Chondrocyte (in vitro differentiated cells): ENCODE measurements at places on chromosomes 4 and X. TPM values are rescaled to one million over a fixed set of nuclear protein-coding genes. Genes with fewer than 3 reads are reported as not detected.

The FANCB gene
- total RNA-seq, result 3.0 to 7.1 TPM (median 3.2 TPM) in 3 replicates

The ADGRG2 gene
- total RNA-seq, result 0.15 to 0.24 TPM (median 0.21 TPM) in 3 replicates

The XPNPEP2 gene
- total RNA-seq, result not detected in 3 replicates

The FMR1 gene
- total RNA-seq, result 32.9 to 34.6 TPM (median 33.7 TPM) in 3 replicates

The NUP62CL gene
- not detected in 3 replicates for total RNA-seq

The RS1 gene
- not detected in 3 replicates for total RNA-seq

The ARHGAP6 gene
- total RNA-seq, result 0.48 to 1.7 TPM (median 1.5 TPM) in 3 replicates

DNA sequence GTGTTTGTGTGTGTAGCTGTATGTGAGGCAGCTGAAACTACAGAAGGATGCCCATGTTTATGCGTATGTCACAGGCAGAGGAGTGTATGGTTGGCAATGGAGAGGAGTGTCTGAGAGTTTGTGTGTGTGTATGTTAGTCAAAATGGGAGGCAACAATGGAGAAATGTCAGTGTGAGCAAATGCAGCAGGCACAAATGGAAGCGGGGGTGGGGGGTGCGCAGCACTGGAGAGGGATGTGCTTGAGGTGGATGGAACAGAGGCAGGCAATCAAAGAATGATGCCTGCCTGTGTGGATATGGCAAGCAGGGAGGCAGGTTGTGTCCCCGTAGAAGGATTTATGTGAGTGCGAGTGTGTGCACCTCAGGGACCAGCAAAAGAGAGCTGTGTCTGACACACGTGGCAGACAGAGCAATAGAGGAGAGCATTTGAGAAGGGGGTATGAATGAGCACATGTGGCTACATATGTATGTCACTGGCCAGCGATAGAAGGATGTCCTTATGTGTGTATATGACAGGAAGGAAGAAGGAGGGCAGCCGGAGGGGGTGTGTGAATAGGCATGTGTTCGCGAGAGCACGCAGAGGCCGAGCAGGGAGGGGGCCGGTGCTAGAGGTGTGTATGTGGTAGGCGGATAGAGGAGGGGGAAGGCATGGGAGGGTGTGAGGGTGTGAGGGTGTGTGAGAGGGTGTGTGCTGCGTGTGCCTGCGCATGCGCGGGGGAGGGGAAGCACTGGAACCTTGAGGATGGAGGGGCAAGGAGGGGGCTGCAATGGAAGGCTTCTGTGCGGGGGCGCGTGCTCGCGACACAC is 1.1 kb downstream of the PJA1 start:
- no peaks in the 10 kb centered on the region for H3K27me3 ChIP-seq
- peak overlapping the region; percentile 77 for H3K4me3 ChIP-seq
- DNase-seq, result no peak
- H3K27ac ChIP-seq, result peak overlapping the region; percentile 58
- peaks cover 17% of the 10 kb centered on the region for H3K36me3 ChIP-seq

DNA sequence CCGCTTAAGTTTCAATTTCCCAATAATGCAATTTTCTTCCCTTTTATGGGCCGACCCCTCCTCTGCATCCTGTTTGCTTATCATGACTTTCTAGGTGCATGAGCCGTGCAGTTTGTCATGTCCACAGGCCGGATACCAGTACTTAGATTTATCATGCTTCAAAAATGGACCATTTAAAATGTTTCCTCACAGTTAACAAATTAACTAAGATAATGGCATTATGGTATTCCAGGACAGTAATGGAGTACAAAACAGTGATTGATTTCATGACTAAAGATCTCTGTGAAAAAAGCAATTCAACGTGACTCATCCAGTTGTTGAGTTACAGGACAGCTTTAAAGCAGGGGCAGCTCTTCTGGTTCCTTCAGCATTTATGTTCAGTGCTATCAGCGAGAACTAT is 23.0 kb downstream of the SNX25 start:
- DNase-seq, result no peak
- H3K4me3 ChIP-seq, result no peak overlapping the region
- no peaks in the 10 kb centered on the region for H3K27me3 ChIP-seq
- peaks cover 30% of the 10 kb centered on the region for H3K4me1 ChIP-seq
- H3K36me3 ChIP-seq, result no peaks in the 10 kb centered on the region
- H3K27ac ChIP-seq, result peak overlapping the region; percentile 32

DNA sequence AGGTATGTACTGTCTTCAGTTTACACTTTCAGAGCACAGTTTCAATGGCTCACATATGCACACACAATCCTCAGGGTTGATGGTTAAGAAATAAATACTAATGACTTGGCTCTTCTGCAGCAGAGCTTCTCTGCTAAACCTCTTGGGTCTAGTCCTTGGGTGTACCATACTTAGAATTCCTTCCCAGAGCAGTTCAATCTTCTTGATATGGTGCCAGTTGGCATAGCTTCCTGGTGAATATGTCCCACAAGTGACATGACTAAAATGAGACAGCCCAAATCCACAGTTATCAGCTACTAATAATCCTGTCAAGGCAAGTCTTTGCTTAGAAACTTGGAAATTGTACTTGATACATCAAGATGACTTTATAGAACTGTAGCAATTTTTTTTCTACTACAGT is 654.4 kb downstream of the IQCM start:
- no peak overlapping the region for H3K27ac ChIP-seq
- no peak for DNase-seq
- peaks cover 13% of the 10 kb centered on the region for H3K4me1 ChIP-seq
- no peaks in the 10 kb centered on the region for H3K36me3 ChIP-seq
- H3K27me3 ChIP-seq, result no peaks in the 10 kb centered on the region

DNA sequence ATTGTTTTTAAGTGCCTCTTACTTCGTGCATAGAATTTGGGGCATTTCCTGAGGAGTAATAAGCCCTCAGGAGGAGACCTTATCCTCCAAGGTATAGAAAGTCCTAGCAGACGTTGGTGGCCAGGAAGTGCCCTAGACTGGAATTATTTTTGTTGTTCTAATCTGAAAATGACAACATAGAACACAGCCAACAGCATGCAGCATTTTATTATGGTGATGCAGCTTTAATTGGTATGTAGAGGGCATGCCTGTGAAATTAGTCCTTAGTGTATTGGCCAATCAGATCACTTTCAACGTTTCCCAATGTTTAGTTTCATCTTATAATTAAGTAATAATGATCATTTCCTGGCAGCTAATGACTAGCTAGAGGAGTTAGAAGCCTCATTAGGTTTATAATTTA is 199.2 kb downstream of the SHROOM3 start:
- H3K4me1 ChIP-seq, result peaks cover 25% of the 10 kb centered on the region
- DNase-seq, result no peak
- H3K27me3 ChIP-seq, result no peaks in the 10 kb centered on the region
- H3K36me3 ChIP-seq, result peaks cover 9% of the 10 kb centered on the region
- H3K4me3 ChIP-seq, result no peak overlapping the region

- no peak overlapping the region for H3K4me3 ChIP-seq
- peaks cover 8% of the 10 kb centered on the region for H3K36me3 ChIP-seq
- DNase-seq, result no peak
- no peaks in the 10 kb centered on the region for H3K27me3 ChIP-seq
- peak overlapping the region; percentile 86 for H3K27ac ChIP-seq
Measured at GRCh38 chr4:47624031-47624441, 139.0 kb downstream of the ATP10D start.

- H3K4me1 ChIP-seq, result no peaks in the 10 kb centered on the region
- H3K27ac ChIP-seq, result no peak overlapping the region
- DNase-seq, result no peak
- H3K4me3 ChIP-seq, result no peak overlapping the region
- no peaks in the 10 kb centered on the region for H3K36me3 ChIP-seq
- peaks cover 5% of the 10 kb centered on the region for H3K27me3 ChIP-seq
Measured at GRCh38 chr4:148998719-148999118, 556.5 kb upstream of the NR3C2 start.

GRCh38 chr4:142203505-142203904 is 567.1 kb downstream of the IL15 start:
- no peak overlapping the region for H3K4me3 ChIP-seq
- DNase-seq, result no peak
- no peak overlapping the region for H3K27ac ChIP-seq
- peaks cover 13% of the 10 kb centered on the region for H3K36me3 ChIP-seq
- no peaks in the 10 kb centered on the region for H3K27me3 ChIP-seq

DNA sequence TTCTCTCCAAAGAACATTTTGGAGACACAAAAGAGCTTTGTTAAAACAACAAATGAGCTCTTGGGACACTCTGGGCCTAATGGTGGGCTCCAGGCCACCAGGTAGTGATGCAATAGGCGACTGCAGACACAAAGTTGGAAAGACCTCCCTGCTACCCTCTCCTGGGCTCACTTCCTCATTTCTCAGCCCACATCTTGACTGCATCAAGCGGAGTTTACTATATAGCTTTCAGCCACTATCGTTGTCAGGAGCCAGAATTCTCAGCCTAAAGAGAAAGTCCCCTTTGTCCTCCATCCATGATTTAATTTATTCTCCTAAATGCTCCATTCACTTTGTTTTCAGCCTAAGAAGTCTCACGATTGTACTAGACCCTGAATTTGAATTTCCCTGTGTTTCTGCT is 114.9 kb downstream of the EFHC2 start:
- peaks cover 1% of the 10 kb centered on the region for H3K4me1 ChIP-seq
- no peak overlapping the region for H3K27ac ChIP-seq
- no peaks in the 10 kb centered on the region for H3K27me3 ChIP-seq
- DNase-seq, result no peak

DNA sequence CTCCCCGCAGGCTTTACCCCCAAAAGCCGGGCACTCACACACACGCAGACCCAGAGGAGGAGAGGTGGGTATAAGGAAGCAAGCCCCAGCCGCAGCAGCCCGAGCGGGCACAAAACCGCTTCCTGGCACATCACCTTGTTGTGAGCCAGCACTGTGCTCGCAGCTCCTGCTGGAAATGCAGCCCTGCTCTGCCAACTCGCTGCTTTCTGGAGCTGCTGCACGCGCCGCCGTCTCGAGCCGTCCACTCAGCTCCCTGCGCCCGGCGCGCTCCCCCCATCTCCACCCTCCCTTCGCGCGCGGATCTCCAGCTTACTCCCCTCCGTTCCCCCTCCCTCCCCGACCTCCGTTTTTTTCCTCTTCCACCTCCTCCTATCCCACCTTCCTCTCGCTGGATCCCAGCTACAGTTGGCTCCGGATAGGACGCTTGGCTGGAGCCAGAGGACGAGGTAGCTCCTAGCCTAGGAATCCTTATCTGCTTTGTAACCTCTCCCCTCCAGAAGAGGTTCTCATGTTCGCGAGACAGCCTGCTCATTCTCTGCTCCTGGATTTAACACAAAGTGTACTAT is at the start of gene SPOCK3:
Gene SPOCK3, minus strand, starts transcription at position 179 of the 566 bp plus-strand sequence.
- H3K4me3 ChIP-seq, result peak within 1 kb of the TSS; percentile 78
- H3K4me1 ChIP-seq, result peaks cover 18% of the 10 kb centered on the region
- H3K27me3 ChIP-seq, result peaks cover 60% of the 10 kb centered on the region
- DNase-seq, result peak; percentile 79
- H3K36me3 ChIP-seq, result no peaks in the 10 kb centered on the region

- H3K4me1 ChIP-seq, result no peaks in the 10 kb centered on the region
- H3K4me3 ChIP-seq, result no peak overlapping the region
- H3K27ac ChIP-seq, result no peak overlapping the region
- no peaks in the 10 kb centered on the region for H3K36me3 ChIP-seq
- no peaks in the 10 kb centered on the region for H3K27me3 ChIP-seq
- no peak for DNase-seq
Measured at GRCh38 chrX:46642145-46642544, 68.6 kb downstream of the CHST7 start.

DNA sequence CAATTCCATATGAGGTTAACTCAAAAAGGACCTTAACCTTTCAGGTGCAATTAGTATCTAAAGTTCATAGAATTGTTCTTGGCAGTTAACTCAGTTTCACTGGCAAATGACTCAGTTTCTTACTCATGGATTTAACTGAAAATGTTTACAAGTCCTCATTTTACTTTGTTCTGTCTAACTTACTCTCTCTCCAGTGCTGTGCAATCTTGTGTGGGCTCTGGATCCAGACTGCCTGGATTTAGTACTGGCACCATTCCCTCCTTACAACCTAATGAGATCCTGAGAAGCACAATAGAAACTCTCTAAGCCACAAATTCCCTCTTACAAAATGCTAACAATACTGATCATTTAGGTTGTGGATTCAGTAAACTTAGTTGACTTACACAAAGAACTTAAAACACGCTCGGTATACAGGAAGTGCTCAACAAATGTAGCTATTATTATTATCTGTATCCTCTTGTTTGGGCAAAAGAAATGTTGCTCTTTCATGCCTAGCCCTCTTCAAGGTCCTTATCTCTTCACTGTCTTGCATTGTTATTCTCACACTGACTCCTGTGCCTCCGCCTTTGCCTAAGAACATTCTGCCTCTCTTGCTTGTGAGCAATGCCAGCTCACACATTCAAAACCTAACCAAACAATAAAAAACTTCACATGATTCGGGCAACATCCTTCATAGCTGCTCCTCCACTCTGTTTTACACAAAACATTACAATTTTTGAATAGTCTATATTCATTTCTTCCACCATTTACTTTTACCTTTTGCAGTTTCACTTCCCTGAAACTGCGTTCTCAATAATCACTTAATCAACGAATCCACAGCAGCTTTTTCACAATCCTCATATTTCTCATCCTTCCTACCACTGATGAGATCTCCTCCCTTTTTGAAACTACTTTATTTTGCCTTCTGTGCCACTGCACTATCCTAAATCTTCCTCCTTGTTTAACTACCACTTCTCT is 91.8 kb downstream of the PDE5A start:
- no peak overlapping the region for H3K27ac ChIP-seq
- no peaks in the 10 kb centered on the region for H3K4me1 ChIP-seq
- no peak overlapping the region for H3K4me3 ChIP-seq
- peaks cover 28% of the 10 kb centered on the region for H3K36me3 ChIP-seq
- DNase-seq, result no peak
- H3K27me3 ChIP-seq, result no peaks in the 10 kb centered on the region

GRCh38 chrX:102995316-102995715 is 58.2 kb downstream of the RAB40AL start:
- no peak overlapping the region for H3K4me3 ChIP-seq
- no peaks in the 10 kb centered on the region for H3K36me3 ChIP-seq
- H3K4me1 ChIP-seq, result no peaks in the 10 kb centered on the region
- no peak for DNase-seq
- no peaks in the 10 kb centered on the region for H3K27me3 ChIP-seq

DNA sequence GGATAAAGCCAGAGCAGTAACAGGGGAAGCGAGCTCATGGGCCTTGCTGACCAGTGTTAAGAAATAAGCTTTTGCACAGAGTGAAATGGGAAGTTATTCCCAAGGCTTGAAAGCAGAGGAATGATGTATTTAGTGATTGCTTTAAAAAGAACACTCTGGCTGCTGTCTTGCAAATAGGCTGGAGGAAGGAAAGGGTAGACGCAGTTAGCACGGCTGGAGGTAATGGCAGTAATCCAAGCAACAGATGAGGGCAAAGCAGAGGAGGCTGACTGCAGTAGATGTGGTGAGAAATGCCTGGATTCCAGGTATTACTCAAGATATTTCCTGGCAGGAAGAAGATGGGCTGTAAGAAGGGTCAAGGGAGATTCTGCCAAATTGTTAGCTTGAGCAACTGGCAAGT is 1342.3 kb upstream of the AGA start:
- no peaks in the 10 kb centered on the region for H3K4me1 ChIP-seq
- H3K27me3 ChIP-seq, result peaks cover 4% of the 10 kb centered on the region
- no peak overlapping the region for H3K27ac ChIP-seq
- no peak overlapping the region for H3K4me3 ChIP-seq
- no peak for DNase-seq

- no peak overlapping the region for H3K27ac ChIP-seq
- H3K36me3 ChIP-seq, result peaks cover 15% of the 10 kb centered on the region
- H3K4me1 ChIP-seq, result peaks cover 4% of the 10 kb centered on the region
- no peak overlapping the region for H3K4me3 ChIP-seq
- no peak for DNase-seq
Measured at GRCh38 chrX:101022020-101022419, 29.9 kb downstream of the TRMT2B start.
